ENCODE measurements at places on chromosomes 4 and X.

- no peak for DNase-seq
Measured at GRCh38 chrX:85326234-85327059, 53.0 kb downstream of the POF1B start.

- DNase-seq, result no peak
Measured at GRCh38 chr4:138562544-138562991, 320.4 kb upstream of the SLC7A11 start.

DNA sequence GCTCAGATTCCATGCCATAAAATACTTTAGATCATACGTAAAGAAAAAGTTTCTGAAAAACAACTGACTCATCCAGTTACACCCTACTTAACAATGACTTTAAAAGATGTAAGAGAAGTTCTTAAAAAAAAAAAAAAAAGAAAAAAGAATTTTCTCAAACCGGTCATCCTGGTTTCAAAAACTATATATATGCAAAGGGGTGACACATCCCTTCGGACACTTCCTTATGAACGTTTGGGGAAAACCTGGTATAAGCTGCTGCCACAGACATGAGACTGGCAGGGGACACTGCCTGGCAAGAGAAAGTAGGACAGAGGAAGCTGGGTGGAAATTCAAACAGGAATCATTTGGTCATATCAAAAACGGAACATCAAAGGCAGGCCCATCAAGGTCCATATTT is 81.2 kb upstream of the PRSS48 start:
- no peak for DNase-seq

GRCh38 chr4:5955856-5956255 is 62.4 kb downstream of the C4orf50 start:
- DNase-seq, result no peak

DNA sequence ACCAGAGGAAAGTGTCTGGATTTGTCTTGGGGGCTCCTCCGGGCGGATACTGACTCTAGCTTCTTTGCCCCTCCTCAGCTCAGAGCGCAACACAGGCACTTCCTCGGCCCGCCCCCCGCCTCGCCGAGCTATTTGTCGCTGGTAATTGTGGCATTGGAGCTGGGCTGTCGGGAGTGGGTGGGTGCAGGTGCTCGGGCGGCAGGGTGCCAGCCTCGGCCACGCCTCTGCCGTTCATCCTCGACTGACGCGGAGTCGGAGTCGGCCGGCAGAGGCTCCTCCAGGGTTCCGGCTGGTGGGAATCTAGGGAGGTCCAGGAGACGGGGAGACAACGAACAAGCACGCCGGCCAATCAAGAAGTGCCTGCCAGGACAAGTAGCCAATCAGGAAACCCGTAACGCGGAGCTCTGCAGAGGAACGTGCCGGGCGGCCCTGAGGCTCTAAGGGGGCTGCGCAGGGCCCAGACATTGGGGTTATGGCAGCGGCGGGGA is 3.9 kb upstream of the SYN1 start:
- no peak for DNase-seq

DNA sequence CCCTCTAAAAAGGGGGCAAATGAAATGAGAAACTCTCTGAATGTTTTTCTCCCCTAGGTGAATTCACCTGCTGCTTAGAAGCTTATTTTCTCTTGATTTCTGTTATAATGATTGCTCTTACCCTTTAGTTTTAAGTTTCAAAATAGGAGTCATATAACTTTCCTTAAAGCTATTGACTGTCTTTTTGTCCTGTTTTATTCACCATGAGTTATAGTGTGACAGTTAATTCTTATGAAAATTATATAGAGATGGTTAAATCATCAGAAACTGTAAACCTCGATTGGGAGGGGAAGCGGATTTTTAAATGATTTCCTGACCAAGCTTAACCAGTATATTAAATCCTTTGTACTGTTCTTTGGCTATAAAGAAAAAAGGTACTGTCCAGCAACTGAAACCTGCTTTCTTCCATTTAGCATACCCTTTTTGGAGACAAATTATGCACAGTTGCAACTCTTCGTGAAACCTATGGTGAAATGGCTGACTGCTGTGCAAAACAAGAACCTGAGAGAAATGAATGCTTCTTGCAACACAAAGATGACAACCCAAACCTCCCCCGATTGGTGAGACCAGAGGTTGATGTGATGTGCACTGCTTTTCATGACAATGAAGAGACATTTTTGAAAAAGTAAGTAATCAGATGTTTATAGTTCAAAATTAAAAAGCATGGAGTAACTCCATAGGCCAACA is 4.2 kb downstream of the ALB start:
- no peak for DNase-seq

GRCh38 chr4:41628936-41629335 is 91.0 kb downstream of the LIMCH1 start:
- no peak for DNase-seq

GRCh38 chr4:48564151-48564550 is 74.1 kb downstream of the ZAR1 start:
- no peak for DNase-seq

- no peak for DNase-seq
Measured at GRCh38 chr4:110155654-110156053, 42.8 kb downstream of the ELOVL6 start.

DNA sequence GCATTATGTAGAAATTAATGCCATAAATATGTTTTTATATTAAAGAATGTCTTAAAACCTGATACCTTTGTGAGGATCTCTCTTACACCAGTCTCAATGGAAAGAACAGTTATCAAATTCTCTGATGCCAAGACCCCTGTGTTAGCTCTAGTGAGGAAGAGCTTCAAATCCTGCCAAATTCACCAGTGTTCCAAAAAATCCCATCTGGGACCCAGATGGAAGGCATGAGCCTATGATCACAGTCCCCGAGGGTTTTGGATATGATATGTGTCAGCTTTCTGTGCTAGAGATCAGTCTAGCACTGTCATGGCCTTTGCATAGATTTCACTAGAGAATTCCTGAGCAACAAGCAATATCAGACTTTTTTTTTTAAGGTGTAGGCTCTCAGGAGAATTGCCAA is 412.1 kb downstream of the UBE2NL start:
- no peak for DNase-seq

DNA sequence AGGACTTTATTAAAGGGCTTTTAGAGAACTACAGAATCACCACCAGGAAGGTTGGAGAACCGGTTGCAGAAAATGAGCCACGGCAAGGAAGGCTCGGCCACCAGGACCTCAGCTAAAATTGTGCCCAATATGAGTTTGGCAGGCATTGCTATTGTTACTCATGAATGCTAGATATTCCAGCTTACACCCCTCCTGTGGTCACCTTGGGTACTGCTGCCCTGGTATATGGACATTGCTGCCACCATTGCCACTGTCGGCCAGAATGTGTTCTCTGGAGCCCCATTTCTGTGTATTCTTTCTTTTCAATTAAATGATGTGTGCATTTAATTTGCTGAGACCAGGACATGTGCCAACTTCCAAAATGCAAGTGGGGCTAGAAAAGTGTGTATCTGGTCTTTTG is 626.7 kb upstream of the BOD1L1 start:
- DNase-seq, result no peak

- DNase-seq, result no peak
Measured at GRCh38 chr4:14920759-14921320, 81.4 kb upstream of the CPEB2 start.

DNA sequence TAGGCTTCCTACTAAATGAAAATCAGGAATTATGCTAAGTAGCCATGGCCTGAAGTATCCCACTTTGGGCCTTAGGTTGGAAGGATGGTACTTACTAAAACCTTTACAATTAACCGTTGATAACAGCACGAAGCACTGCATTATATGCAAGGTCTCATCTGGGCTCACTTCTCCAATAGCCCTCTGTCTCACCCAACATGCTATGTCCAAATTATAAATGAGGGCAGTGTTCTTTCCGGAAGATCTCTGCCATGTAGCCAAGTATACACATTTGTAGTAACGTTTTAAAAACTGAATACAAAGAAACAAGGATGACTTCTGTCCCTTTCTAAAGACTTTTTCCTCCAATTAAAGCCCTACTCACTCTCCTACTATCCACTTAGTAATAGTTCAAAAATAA is 51.6 kb downstream of the SCFD2 start:
- DNase-seq, result no peak

DNA sequence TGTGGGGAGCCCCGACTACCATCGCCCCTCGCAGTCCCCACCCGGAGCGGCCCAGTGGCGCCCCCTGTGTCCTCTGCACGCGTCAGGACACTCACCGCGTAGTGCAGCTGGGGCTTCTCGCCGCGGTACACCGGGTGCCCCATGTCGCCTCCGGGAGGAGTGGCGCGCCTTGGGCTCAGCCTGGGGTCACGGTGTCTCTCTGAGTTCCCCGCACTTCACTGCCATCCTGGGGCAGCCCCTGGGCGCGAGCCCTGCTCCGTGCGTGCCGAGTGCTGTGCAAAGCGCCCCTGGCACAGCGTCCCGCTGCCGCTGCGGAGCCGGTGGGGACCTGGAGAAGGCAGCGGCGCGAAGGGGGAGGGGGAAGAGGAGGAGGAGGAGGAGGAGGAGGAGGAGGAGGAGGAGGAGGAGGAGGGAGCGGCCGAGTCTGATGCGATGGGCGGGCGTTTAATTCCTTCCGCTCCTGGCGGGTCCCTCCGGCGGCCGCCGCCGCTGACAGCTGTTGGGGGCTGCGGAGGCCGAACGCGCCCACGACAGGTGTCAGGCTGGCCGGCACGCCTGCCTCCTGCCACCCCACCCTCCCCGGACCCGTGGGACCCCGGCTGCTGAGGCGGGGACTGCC is 134.3 kb downstream of the AMELX start:
- no peak for DNase-seq

DNA sequence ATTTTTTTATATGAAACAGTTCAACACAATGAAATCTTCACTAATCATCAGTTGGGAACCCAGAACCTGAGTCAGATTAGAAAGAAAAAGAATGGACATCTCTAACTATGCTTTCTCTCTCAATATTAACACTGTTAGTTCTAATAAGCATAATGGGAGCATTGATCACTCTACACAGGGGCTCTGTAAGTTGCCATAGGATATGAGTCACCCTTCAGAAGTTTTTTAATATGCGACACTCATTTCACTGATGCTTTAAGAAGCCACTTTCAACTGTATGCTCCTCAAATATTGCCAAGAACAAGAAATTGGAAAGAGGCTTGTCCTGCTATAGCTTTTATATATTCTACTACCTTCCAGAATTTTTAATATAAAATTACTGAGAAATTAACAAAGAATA is 187.0 kb downstream of the AASDH start:
- DNase-seq, result no peak

DNA sequence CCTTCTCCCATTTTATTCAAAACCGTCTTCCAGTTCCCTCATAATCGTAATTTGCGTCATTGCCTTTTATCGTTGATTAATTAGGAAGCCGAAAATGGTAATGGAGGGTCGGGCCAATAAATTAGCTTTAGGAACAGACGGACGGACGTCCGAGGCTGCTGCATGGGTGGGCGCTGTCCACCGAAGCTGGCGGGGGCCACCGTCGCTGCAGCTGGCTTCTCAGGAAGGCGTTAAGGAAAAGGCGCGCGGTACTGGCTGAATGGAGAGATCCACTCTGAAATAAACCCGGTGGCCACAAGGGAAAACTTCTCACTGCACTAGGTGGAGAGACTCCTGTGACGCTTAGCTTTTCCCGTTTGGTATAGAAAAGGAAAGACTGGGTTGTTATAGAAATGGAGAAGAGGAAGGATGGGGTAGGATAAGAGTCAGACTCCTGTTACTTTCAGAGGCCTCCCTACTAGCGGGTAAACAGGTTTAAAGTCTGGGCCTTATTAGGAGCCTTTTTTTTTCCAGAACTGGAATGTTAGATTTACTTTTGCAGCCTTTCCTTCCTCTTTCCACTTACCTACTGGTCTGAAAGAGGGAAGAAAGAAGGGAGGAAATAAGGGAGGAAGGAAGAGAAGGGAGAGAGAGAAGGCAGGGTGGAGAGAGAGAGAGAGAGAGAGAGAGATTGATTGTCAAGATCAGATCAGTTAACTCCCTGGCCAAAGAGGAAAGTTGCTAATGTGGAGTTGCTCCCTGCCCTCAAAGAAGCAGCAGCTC is 11.3 kb upstream of the PRDM8 start:
- DNase-seq, result no peak

- no peak for DNase-seq
Measured at GRCh38 chrX:101385795-101386541, at the start of gene BTK. TSS of gene BTK (minus strand) at chrX:101386191. CDS start at chrX:101375284, 10,907 bp downstream.

- DNase-seq, result no peak
Measured at GRCh38 chr4:188987011-188987410, 847.8 kb downstream of the TRIML1 start.

DNA sequence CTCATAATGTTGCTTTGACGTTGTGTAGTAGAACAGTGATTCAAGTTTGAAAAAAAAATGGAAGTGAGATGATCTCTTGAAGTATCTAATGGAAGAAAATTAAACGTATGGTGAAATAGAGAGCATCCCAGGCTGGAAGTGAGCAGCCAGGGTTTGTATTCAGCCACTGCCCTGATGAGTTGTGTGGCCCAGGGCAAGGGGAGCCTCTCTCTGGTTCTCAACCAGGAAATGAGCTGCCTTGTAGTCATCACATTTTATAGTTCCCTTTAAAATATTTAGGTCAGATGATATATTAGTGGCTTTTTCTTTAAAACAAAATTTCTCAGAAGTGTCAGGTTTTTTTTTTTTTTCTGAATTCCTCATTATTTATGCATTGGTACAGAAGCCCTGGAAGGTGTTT is 150.3 kb downstream of the GPAT3 start:
- DNase-seq, result no peak

DNA sequence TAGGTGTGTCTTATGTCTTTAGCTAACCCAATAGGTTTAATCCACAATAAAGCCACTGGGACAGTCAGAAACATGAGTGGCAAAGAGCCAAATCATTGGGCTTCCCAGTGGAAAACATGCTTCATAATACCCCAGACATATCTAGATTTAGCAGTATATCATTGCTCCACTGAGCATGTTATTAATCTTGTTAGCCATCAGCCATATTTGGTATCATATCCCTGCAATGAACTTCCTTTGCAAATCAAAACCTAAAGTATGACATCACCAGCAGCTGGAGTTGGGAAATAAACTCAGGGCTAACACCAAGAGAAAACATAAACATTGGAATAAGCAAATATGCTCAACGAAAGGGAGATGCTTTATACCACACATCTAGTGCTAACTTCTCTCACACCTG is 280.8 kb upstream of the NOCT start:
- no peak for DNase-seq

DNA sequence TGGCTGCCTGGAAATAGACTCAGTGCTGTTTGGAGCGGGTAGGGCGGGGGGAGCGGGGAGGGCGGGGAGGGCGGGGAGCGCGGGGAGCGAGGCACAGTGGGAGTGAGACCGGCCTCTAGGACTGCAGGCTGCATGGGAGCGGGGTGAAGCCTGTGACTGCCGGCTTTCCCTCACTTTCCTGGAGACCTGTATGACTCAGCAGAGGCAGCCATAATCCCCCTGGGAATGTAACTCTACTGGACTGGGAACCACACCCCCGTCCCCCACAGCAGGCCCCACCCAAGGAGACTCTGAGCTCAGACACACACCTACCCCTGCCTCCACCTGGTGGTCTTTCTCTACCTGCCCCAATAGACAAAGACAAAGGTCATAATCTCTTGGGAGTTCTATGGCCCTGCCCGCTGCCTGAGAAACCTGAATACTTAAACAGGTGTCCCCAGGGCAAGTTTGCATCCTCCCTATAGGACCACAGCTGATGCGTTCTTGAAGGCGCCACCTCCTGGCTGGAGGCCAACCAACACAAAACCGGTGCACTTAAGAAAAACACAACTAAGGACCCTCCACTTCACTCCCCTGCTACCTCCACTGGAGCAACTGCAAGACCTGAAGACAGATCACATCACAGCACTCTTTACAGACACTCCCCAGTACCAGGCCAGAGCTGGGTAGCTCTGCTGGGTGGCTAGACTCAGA is 18.0 kb downstream of the HDAC8 start:
- DNase-seq, result no peak

GRCh38 chr4:47642985-47643760 is 158.1 kb downstream of the ATP10D start:
- no peak for DNase-seq
